ENCODE measurements at places on chromosomes 11 and 22.

DNA sequence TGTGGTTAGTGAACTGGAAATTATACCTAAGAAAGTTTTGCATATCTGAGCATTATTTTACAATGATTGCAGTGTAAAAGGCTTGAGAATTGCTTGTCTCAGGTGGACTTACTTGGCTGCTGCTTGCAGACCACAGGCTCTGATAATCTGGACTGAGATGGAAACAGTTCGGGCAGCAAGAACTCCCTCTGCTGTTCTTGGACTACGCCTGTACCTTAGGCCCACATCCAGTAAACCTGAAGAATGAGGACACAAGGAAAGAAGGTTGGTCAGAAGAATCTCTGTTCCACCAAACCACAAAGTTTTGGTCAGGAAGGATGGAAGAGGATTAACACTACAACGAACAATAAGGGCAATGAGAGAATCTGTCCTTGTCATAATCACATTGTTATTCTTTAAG, 80.1 kb downstream of the C2CD3 start:
- DNase-seq, result no peak

GRCh38 chr11:113384551-113384950, 3.0 kb upstream of the ANKK1 start:
- no peak for DNase-seq

DNA sequence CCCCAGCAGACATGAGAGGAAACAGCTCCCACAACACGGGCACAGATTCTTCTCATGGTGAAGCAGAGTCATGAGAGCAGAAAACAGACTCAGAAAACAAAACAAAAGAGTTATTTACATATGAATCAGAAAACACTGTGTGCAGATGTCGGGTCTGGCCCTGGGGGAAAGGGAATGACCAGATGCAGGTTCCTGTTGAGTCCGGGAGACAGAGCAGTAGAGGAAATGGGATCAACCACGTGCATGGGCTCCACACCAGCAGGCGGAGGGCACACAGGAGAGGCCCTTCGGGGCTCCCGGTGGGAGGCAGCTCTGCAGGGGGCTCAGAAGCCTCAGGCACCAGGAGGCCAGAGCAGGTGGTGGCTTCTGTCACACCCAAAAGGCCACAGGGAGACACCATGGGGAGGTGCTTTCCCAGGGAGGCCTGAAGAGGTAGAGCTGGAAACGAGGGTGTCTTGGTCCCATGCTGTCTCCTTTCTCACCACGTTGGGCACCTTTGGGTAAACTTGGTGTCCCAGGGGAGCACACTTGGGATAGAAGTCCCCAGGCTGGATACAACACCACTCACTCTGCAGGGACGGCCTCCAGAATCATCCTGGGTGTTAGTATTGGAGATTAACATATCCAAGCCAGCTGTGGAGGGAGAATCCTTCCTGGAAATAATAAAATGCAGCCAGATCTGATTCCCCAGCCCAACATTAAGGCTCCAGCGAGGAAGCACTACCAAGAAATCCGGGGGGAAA, 764.7 kb downstream of the BRD1 start:
- DNase-seq, result no peak

GRCh38 chr11:45803971-45804760, 783 bp upstream of the SLC35C1 start:
- DNase-seq, result peak; percentile 52

- no peak for DNase-seq
Observed at GRCh38 chr11:1819074-1819473, 15.7 kb upstream of the SYT8 start.

DNA sequence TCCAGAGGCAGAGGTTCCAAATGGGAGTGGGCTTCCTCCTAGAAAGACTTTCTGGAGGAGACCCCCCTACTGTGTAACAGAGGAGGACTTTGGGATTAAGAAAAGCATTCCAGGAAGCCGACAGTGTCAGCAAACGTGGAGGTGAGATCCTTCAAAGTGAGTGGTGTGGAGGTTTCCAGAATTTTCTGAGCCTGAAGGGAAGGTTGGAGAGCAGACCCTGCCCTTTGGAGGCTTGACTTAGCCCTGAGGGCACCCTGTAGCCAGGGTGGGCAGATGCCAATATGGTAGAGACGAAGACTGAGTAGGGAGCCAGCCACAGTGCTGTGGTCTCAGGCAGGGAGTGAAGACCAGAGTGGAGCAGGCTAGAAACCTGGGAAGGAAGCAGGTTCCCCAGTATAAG, 1.8 kb upstream of the KLHL22 start:
- no peak for DNase-seq

DNA sequence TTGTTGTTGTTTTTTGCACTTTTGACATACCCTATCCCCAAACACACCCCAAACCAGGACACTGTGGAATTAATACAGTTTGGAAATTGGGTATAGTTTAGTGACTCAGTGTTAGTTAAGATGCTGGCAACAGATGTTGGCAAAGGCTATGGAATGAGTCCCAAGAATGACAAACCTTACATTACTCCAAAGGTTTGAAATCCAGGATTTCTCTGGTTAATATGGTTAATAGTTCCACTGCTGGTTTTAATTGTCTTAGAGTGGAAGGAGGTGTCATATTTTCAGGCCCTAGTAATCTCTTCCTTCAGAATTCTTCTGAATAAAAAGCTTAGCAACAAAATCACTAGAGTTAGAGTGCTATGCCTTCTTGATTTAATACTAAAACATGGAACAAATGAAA, 775 bp downstream of the LPXN start:
- no peak for DNase-seq

- DNase-seq, result no peak
Observed at GRCh38 chr11:60763692-60764369, 7.2 kb downstream of the MS4A15 start.

DNA sequence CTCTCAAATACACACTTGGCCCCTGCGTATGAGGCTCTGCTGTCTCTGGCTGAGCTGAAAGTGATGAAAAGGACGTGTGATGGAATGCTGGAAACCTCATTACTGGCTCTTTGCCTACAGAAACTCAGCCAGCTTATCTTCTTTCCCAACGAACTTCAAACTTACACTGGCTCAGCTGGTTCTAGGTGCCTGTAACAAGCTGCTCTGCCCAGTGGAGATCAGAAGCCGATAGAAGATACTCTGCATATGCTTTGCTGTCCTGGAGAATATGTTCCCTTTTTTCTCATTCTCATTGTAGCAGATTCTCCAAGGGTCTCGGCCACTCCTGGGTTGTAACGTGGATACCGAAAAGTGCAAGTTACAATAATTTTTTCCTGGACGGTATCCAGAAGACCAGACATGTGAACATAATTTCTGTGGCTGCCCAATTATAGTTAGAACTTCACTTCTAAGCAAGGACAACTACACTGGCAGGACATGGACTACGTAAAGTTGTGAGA, 405.3 kb upstream of the CCDC90B start:
- DNase-seq, result no peak

DNA sequence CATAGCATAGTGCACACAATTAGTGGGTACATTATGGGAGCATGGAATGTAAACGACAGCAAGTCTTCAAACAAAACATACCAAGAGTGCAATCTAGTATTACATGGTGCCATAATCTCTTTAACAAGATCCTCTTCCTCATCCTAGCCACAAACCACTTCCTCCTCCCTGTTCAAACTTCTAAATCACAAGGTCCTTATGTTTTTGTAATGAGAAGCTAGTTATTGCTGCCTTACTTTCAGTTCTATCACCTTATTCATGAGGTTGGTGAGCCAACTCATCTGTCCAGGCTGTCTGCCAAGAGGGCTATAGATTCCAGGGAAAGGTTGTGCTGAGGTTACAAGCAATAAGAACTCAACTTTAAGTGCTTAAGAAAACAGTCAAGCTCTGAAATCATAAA, 195.4 kb upstream of the ARHGAP20 start:
- DNase-seq, result no peak

DNA sequence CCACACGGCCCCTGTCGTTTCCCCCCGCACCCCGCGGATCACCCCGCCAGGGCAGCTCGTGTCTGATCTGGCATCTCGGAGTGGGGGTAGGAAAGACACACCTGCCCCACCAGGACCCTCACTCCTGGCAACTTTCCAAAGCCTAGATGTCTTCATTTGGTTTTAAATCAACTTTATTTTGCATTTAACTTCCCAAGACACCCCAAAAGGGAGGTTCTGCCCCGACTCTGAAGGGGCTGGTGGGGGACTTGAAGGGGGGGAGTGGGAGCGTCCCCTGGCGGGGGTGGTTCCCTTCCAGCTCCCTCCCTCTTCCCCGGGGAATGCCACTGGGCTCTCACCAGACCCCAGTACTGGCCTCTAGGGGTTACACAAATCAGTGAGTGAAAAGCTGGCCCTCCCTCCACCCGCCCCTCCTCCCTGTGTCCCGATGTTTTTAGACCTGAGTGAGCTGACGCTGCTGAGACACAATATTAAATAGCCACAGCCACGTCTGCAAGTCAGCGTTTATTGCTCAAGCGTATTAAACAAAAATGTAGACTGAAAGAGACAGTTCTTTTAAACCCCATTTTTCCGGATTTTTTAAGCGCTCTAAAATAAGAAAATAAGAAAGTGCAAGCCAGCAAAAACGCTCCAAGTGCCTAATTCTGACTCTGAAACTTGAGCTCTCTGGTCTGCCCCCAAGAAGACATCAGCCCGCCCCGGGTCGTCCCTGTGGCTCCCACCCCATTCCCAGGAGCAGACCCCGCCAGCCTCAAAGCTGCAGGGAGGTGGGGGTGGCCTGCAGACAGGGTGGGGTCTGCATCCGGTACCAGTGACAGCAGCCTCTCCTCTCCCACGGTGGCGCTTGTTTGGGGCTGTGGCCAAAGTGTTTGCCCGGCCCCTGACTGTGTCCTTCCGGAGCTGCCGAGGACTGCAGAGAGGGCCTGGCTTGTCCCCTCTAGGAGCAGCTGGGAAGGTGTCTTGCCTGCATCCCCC, 1.1 kb upstream of the TTLL8 start:
- DNase-seq, result no peak

DNA sequence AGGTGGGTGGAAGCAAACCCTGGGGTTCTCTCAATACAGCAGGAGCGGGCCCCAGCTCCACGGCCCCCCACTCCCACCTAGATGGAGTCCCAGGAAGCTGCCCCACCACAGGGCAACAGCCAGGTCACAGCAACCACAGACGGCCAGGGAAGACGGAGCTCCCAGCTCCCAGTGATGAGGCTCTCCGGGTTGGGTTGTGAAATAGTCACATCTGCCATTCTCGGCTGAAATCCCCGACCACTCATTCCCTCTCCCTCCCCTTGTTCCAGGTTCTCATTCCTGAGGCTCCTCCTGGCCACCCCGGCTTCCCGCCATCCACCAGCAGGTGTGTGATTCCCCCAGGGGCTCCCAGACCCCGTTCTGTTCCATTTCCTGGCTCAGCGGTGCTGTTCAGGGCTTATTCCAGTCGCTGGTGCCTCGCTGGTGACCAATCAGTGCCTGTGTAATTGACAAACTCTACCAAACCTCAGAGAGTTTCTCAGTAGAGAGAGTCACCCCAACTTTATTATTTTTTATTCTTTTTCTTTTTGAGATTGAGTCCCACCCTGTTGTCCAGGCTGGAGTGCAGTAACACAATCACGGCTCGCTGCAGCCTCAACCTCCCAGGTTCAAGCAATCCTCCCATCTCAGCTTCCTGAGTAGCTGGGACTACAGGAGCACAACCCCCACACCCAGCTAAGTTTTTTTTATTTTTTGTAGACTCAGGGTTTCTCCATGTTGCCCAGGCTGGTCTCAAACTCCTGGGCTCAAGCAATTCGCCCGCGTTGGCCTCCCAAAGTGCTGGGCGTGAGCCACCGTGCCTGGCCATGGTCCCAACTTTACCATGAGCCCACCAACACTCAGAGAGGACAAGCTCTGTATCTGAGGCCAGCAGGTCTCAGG, 63.2 kb downstream of the SHANK2 start:
- DNase-seq, result no peak

- DNase-seq, result no peak
Observed at GRCh38 chr22:24384131-24384530, 43.3 kb upstream of the ADORA2A start.

GRCh38 chr11:15688351-15688792, 573.6 kb downstream of the INSC start:
- DNase-seq, result no peak

DNA sequence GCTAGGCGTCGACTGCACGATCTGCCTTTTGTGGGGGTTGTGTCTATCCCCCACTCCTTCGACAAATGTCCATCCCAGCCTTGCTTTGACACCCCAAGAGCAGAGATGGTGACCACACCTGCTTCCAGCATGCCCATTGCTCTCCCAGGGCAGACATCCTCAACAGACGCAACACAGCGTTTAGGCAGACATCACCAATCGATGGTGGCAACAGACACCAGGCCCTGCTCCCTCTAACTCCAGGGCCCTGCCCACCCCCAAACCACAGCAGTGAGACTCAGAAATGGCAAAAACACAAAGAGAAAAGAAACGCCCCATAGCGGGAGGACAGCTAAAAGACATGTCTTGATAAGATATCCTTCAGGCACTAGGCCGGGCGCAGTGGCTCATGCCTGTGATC, 150.9 kb downstream of the CRYBB2 start:
- DNase-seq, result no peak

- no peak for DNase-seq
Observed at GRCh38 chr22:22408731-22409696, 99.5 kb downstream of the ZNF280B start.

GRCh38 chr22:30486661-30487115, 14.9 kb upstream of the SEC14L3 start:
- no peak for DNase-seq

DNA sequence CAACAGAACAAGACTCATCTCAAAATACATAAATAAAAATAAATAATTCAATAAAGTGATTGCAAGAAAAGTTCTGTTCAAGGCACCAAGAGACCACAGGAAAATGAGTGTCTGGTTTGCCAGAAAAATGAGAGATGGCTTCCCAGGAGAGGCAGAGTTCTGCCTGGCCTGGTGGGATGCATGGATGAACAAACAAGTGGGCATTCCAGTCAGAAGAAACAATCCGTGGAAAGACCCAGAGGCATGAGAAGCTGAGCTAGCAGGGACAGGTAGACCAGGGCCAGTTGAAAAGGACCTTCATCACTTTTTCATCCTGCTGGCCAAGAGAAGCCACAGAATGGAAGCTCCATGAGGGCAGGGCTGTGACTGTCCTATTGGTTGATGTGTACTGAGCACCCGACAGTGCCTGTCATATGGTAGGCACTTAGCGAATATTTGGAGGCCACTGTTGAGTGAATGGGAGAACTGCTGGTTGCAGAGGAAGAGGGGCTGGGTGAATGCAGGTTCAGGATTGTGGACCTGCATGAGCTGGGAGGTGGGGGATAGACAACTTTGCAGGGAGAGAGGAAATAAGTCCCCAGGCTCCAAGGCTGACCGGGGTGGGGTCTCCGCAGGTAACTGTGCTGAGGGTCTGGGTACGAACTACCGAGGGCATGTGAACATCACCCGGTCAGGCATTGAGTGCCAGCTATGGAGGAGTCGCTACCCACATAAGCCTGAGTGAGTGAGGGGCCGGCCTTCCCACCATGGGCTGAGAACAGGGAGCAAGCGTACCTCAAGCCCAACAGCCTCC, 3.7 kb downstream of the F2 start:
- no peak for DNase-seq

All from stimulated activated CD4-positive, alpha-beta T cell treated with anti-CD3 and anti-CD28 coated beads, TNF-alpha, amount 100 ng/mL, for 1 hour (primary cell).